ENCODE measurements at places on chromosomes 16 and 17.
A peak's percentile ranks its signal among the peaks of the same experiment; 100 is the strongest.

GRCh38 chr16:80563066-80563465 lies 22.3 kb downstream of the DYNLRB2 start:
- no peak for DNase-seq

DNA sequence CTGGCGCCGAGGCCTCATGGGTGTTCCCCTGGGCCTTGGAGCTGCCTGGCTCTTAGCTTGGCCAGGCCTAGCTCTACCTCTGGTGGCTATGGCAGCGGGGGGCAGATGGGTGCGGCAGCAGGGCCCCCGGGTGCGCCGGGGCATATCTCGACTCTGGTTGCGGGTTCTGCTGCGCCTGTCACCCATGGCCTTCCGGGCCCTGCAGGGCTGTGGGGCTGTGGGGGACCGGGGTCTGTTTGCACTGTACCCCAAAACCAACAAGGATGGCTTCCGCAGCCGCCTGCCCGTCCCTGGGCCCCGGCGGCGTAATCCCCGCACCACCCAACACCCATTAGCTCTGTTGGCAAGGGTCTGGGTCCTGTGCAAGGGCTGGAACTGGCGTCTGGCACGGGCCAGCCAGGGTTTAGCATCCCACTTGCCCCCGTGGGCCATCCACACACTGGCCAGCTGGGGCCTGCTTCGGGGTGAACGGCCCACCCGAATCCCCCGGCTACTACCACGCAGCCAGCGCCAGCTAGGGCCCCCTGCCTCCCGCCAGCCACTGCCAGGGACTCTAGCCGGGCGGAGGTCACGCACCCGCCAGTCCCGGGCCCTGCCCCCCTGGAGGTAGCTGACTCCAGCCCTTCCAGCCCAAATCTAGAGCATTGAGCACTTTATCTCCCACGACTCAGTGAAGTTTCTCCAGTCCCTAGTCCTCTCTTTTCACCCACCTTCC lies 7.9 kb downstream of the HIRIP3 start:
- no peak for DNase-seq

DNA sequence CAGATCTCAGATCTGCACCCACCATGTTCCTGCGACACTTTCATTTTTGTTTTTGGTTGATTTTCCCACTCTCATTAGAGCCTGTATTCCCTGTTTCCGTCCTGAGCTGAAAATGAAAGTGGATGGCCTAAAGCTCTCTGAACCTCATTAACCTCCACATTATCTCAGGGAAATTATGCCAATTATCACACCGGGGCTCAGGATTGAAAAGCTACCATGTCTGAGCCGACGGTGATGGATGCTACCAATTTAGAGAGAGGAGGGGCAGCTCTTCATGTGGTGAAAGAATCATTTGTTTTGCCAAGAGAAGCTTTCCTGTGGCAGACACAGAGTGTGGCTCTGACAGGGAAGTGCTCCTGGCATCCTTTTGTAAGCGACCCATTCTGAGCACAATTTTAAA lies 410.4 kb upstream of the CDH11 start:
- DNase-seq: no peak

- DNase-seq: no peak
These were observed 251.7 kb downstream of the CPPED1 start for GRCh38 chr16:12551946-12552345.

- DNase-seq: peak; percentile 81
These were observed at the start of gene SMURF2 for GRCh38 chr17:64661976-64662773. TSS of gene SMURF2 (minus strand) at chr17:64662307. CDS start at chr17:64661880, 427 bp downstream.

DNA sequence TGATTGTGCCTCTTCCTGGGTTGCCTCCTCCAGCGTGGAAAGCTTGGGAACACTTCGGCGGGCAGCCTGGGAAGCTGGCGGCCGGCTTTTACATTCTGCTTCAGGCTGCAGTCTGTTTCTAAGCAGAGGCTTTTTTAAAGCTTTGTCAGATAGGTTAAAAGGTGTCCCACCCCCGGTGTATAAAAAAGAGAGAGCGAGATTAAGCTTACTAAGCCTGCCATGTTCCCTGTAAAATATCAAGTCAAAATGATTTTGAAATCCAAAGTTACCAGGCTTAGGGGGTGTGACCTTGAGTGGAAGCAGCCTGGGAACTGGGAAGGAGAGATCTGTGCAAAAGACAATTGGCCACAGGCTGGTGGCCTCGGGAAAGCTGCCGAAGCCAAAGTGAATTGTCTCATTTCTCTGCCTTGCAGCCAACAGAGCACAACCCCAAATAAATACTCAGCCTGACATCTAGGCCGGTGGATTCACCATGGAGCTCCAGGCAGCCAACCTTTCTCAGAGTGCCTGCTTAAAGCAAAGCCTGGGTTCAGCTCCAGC lies 254.5 kb downstream of the FTO start:
- DNase-seq: no peak

- DNase-seq: no peak
These were observed 117.7 kb downstream of the ZNF778 start for GRCh38 chr16:89334988-89335802.

DNA sequence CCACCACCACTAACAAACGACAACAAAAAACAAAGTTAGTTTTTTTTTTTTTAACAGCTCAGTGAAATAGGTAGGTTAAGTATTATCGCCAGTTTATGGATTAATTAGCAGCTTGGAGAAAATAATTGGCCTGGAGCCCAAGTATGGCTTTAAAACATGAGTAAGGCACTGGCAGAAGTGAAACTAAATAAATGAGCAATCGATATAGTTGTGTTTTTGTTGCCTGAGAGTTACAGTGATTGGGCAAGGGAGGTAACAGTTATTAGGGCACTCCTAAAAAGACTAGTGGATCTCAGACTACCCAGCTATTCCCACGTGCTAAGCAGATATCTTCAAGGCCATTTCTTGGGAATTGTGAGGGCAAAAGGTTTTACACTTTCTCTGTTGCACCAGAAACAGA lies 2.4 kb downstream of the MLKL start:
- DNase-seq: peak; percentile 59

DNA sequence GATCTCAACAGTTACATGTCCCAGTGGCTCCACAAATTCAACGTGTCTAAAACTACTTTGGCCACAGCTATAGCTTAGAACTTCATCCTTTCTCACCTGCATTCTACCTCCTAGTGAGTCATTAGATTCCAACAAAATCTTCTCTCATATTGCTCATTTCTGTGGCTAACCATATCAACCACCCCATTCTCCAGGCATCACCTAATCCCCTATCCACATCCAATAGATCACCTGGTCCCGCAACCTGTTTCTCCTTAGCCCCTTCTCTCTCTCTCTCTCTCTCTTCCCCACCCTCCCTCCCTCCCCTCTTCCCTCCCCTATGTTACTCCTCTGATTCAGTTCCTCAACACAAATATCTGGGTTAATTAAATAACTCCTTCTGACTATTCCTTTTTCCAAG lies 64.6 kb downstream of the ANKFN1 start:
- DNase-seq: no peak

DNA sequence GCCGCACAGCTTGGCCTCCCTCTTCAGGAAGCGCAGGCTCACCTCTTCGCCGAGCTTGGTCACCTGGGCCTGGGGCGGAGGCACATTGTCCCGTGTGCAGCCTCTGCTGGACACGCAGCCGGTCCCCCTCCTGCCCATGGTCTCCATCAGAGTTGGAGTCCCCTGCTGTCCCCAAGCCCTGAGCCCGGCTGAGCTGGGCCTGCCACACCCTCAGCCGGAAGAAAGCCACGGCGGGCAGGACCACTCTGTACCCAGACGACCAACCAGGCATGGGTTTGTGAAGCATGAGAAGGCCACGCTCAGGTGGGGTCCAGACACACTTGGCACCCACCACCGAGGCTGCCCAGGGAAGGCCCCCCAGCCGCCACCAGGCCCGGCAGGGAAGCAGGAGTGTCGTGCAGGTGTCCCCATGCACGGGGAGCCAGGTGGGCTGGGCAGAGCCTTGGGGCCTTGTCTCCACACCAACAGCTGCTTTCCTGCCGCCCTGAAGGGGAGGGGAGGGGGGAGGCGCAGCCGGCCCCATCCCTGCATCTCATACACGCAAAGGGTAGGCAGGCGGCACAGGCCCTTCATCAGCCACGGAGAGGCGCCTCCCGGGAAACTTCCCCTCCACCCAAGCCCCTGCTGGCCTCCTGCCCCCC lies 5.2 kb downstream of the CCDC154 start:
- DNase-seq: no peak

GRCh38 chr16:10684511-10685151 lies 10.1 kb downstream of the TEKT5 start:
- DNase-seq: no peak
